ENCODE measurements at places on chromosomes 5 and 9.

DNA sequence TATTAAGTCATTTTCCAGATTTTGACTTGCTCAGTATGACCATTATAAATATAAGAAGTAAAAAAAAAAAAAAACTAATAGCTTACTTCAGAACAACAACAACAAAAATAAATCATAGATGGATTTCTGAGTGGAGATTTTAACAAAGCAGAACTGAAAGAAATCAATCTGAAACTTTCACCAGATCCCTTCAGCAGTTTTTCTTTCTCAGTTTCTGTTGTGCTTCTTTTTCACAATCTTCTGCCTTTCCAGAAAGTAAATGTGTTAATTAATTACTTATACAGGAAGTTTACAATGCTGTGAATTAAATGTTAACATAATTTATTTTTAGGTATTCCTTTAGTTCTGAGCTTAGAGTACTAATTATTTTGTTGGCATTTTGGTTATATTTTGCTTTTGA is 73.5 kb downstream of the CHSY3 start:
- no peak for DNase-seq

DNA sequence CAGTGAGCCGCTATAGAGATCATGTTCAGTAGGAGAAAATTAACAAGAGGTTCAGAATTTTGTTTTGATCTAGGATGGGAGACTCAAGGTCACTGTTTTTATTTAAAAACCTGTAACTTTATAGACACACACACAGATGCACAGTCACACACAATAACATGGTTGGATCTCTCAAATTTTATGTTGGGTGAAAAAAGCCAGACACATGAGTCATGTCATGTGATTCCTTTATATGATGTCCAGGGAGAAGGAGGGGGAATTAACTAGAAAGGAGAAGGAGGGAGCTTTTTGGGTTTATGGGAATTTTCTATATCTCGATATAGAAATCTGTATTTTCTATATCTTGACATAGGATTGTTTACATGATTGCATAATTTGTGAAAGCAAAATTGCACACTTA is 17.1 kb downstream of the C6 start:
- no peak for DNase-seq

DNA sequence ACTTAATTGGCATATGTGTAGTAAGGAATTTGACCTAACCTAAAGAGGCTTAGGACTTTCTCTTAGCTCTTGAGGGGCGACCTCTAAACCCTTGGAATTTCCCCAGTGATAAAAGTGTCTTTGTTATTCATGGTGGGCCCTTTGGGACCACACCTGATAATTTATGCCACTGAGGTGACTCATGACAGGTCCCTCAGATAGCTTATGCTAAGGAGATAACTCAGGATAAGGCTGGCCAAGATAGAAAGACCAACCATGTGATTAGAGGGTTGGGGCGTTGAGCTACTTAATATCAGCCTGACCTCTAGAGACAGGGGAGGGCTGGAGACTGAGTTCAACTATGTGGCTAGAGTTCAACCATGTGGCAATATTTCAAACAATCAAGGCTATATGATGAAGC is 218.1 kb downstream of the AP3B1 start:
- DNase-seq: no peak

DNA sequence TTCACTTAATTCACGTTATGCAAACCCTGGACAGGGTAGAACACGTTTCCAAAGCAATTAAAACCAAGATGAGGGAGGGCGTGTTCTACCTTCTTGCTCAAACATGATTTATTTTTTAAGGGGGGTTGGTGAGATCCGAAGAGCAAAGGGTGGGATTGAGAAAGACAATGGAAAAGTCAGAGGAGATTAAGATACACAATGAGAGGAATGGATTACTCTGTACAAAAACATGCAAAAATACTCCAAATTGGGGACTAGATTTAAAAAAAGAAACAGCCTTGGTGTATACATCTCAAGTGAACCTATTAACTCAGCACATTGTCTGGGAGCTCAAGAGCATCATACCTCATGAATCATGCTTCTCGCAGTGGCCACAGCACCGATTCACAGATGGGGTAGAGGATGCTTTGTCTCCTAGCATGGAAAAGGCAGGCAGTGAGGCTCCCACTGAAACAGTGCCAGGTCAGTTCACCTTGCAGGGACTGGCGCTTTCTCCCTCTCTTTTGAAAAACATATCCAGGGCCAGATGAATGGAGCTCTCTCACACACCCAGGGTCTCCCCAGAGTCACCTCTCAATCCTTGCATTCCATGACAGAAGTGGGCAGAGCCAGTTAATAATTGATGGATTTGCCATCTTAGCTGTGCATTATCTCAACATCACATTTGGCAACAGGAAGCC is 459.7 kb downstream of the BNC2 start:
- no peak for DNase-seq

- DNase-seq: no peak
Measured at GRCh38 chr5:1728846-1729245, 70.8 kb downstream of the MRPL36 start.

DNA sequence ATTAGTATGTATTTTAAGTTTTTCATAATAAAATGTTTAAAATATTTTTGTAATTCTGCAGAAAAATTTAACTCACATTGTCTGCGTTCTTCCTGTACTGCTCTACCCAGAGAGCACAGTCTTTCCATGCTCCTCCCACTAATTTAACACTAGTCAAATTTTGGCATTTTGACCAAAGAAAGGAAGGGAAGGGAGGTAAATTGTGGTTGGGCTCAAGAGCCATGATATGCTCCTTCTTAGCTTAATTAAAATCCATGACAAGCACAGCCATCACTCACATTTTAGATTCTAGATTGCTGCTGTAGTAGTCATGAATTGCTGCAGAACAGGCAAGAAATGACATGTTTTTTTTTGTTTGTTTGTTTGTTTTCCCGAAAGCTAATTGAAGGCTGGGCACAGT is 98.4 kb downstream of the NLN start:
- no peak for DNase-seq

- no peak for DNase-seq
Measured at GRCh38 chr5:149586708-149587318, 5.5 kb downstream of the ARHGEF37 start.

DNA sequence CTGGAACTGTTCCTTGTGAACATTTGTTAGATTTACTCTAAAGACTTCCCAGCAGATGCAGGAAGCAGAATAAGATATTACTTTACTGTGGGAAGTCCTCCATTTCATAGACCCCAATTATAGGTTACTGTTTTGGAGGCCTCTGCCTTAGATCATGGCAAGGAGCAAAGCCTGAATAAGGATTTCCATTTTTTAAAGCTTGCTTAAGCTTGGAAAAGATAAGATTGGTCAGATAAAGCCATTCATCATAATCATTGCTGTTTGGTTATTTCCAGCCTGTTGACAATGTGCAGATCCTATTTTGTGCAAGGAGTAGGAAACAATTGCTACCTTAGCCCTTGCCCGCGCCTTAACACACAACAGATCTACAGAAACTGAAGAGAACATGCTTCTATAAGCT is 129.5 kb upstream of the ITGA1 start:
- DNase-seq: no peak

DNA sequence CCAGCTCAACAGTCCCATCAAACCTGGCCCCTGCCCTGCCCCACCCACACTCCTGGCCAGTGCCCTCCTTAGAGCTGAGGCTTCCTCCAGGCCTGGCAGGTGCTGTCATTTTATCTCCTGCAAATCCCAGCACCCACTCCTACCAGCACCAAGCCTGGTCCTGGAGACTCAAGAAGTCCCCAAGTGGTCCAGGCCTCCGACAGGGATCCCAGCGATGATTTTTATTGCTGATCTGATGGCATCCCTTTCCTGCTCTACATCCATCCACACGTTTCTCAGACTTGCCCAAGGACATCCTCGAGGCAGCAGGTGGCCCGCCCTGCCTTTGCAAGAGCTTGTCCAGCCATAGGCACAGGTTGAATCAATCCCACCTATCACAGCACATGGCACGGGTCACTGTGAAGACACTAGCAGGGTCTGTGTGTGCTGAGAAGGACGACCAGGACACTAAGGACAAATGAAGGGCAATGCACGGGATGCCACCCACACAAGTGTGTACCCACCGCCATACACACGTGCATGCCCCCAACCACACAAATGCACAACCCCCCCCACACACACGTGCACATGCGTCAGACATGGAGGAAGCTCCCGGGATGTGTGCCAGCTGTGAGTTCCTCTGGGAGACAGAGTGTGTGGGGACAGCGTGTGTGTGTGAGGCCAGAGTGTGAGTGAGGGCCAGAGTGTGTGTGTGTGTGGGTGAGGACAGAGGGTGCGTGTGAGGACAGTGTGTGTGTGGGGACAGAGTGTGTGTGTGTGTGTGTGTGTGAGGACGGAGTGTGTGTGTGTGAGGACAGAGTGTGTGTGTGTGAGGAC is 62.4 kb upstream of the UBAC1 start:
- no peak for DNase-seq

DNA sequence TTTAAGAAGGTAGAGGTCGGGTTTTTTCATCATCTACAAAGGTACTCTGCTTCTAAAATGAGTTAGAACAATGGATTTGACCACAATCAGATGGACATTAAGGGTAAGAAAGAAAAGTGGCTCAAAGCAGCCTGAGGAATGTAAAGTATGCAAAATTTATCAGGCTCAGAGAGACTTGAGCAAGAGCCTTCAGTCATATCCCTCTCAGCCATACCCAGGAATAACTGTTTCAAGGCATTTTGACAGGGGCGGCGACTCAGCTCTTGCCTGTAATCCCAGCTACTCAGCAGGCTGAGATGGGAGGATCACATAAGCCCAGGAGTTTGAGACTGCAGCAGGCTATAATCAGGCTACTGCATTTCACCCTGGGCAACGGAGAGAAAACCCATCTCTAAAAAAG is 38.8 kb upstream of the ANXA2R start:
- no peak for DNase-seq

DNA sequence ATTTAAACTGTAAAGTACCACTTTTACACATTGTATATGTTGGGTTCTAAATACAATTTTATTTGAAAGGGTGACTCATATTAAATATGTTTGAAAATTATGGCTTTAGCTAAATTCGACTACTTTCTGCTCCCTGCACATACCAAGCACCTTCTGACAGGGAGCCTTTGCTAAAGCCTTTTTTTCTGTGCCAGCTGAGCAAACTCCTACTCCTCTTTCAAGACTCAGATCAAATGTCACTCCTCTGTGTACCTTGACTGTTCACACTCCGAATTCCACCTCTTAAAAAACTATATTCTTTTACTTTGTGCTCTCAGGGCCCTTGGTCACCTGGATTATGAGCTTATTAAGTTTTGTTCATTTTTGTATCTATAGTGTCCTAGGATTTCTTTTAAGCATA is 6.5 kb upstream of the OXCT1 start:
- DNase-seq: no peak

- no peak for DNase-seq
Measured at GRCh38 chr5:76372323-76373054, 30.6 kb upstream of the IQGAP2 start.

DNA sequence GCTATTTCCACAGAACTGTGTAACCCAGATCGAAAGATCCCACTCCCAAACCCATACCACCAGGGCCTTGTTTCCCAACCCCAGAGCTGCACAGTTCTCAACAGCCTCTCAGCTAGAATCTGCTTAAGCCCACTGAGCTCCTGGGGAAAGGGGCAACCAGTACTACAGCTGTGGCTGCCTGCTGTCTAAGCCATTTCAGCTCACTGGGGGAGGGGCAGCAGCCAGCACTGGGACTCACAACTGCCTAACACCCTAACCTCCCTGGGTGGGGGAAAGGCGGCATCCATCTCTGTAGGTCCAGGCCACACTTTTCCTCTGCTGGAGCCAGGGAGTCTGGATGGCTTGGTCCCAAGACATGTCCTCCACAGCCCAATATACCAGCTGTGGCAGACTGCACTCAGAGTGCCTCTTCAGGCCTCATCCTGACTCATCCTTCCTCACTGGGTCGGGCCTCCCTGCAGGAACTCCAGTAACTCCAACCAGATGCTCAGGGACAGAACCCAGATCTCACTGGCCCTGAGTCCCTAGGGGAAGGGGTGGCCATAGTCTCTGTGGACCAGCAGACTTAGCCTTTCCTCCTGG is 241.4 kb downstream of the HINT1 start:
- DNase-seq: no peak

- no peak for DNase-seq
Measured at GRCh38 chr5:89932771-89933181, 476.8 kb downstream of the CETN3 start.

GRCh38 chr5:21152611-21153010 is 1164.6 kb upstream of the CDH18 start:
- DNase-seq: no peak

GRCh38 chr5:43432486-43433375 is 20.5 kb upstream of the CCL28 start:
- no peak for DNase-seq

- no peak for DNase-seq
Measured at GRCh38 chr5:93790401-93790800, 49.0 kb upstream of the POU5F2 start.

GRCh38 chr9:22919423-22919822 is 472.8 kb downstream of the DMRTA1 start:
- DNase-seq: no peak

GRCh38 chr9:25548847-25549246 is 129.4 kb downstream of the TUSC1 start:
- no peak for DNase-seq

DNA sequence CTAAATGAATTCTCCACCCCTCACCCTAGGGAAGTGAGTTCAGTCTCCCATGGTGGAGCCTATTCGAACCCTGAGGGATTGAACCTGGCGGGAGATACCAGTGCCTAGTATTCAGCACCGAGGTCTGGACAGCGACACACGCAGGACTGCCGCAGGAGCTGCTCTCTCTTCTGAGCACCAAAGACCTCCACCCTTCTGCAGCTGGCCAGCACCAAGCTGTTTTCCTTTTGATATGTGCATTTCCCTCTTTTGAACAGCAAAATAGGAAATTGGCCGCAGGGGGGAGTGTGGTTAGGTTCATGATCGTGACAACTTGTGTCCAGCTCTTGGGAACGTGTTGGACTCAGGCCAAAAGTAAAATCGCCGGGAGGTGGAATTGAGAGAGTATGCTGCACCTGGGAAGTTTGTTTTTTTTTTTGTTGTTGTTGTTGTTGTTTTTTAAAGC is 1.2 kb upstream of the PCSK1 start:
- peak; percentile 14 for DNase-seq

- no peak for DNase-seq
Measured at GRCh38 chr9:31089549-31090221, 1294.8 kb upstream of the ACO1 start.

DNA sequence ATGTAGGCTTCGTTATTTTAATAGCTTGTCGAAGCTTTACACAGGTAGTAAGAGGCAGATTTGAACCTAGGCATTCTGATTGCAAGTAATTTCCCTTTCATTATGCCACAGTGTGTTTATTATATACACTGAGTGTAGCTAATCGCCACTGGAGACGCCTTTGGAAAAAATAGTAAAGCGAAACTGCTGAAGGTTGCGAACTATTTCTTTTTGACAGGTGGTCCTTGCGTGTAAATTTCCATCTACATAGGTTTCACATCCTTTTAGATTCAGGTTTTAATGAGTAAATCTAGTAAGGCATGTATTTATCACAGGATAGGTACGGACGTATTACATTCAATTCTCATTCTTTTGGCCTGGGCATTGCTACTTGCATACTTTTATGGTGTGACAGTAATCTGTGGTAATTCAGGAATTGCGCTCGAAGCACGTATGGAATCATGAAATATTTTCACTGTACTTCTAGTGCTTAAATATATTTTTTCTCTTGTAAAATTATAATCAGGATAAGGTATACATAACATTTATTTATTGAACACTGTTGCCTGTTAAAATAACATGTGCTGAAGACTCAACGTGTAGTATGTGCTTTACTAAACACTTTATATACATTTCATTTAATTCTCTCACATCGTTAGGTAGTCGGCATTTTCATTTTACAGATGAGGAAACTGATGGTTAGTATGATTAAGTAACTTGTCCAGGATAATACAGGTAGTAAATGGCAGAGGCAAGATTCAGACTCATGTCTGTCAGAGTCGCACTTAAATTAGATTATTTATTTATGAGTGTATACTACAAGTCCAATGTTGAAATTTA is 1.8 kb downstream of the MARCHF6 start:
- peak; percentile 57 for DNase-seq

Measured in CD4-positive, alpha-beta T cell treated with Interleukin-21 for 1 hour (primary cell).